Tongue (tissue), 3 donors: ENCODE measurements at places on chromosomes 2 and 18. TPM values are rescaled to one million over a fixed set of nuclear protein-coding genes. Genes with fewer than 3 reads are reported as not detected.

The SERPINB3 gene
- total RNA-seq: 1.3 TPM

The PROC gene
- total RNA-seq: not detected

DNA sequence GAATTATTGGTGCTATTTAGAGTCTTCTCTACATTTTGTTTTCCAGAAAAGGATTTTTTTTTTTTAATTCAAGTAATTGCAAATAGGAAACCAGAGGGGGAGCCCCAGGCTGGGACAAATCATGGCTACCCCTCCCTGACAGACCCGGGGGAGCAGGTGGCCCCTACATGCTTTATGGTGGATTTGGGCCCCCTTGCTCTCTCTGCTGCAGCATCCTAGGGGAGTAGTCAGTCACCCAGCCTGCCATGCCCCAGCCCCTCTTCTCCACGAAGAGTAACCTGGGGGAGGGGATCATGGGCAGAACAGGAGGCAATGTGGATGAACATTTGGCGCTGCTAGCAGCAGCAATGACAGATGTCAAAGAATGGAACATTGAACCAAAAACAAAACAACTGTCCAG, 4.6 kb downstream of the C2orf81 start:
- no peak for DNase-seq

DNA sequence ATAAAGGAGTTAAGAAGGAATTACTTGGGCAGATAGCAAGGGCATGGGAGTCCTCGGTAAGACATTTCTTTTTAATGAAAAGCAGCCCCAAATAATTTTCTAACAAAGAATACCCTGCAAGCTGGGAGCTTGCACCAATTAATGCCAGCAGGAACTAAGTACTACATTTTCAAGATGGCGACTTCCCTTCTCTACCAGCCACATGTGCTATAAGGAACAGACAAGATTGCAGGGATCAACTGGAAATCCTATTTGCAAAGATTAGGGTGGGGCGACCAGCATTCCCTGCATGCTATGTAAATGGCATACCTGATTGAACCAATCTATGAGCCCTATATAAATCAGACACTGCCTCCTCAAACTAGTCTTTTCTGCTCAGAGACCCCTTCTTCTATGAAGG, 827.5 kb downstream of the ADCYAP1 start:
- no peak for DNase-seq
